ENCODE measurements at places on chromosomes 6 and 20.

DNA sequence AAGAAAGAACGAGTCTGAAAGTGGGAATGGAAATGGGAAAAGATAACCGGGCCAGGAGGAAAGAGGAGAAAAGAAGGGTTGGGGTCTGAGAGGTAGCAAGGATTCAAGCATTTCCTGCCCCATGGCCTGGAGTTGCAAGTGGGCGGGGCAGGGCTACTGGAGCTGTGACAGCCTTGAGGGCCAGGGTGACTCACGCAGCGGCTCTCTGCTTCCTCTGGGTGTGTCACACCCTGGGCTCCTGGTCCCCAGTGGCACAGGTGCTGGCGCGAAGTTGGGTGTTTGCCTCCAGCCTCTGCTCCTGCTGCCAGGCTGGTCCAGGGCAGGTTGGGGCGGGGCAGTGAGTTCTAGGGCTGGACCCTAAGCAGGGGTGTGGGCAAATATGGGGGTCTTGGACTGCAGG is 3.3 kb upstream of the ULBP3 start:
- DNase-seq, result peak; percentile 35

DNA sequence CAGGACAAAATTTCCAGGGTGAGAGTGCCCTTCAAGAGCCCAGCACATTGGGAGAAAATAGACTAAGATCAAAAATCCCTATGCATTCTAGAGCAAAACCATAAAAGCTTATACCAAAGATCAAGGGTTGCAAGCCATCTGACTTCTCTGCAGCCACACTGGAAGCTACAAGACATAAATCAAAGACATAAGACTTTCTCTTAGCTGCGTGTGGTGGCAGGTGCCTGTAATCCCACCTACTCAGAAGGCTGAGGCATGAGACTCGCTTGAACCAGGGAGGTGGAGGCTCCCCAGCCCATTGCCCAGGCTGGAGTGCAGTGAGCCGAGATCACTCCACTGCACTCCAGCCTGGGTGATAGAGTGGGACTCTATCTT is 91.9 kb upstream of the NXT1 start:
- DNase-seq, result no peak

GRCh38 chr6:148507774-148508173 is 165.1 kb downstream of the SASH1 start:
- DNase-seq, result no peak

DNA sequence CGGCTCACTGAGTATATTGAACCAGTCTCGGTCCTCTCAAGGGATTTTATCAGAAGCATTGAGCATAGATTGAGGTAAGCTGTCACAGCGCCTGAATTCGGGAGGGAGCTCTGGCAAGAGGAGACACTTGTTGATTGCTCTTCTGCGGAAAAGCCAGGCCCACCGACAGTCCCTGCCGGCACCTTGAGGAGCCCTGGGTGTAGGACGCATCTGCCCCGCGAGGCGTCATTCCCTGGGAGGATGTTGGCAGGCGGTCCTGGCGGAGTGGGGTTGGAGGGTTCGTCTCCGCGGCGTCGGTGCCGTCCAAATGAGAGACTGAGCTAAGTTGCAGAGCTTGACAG is 843 bp downstream of the FBXO9 start:
- DNase-seq, result peak; percentile 21

DNA sequence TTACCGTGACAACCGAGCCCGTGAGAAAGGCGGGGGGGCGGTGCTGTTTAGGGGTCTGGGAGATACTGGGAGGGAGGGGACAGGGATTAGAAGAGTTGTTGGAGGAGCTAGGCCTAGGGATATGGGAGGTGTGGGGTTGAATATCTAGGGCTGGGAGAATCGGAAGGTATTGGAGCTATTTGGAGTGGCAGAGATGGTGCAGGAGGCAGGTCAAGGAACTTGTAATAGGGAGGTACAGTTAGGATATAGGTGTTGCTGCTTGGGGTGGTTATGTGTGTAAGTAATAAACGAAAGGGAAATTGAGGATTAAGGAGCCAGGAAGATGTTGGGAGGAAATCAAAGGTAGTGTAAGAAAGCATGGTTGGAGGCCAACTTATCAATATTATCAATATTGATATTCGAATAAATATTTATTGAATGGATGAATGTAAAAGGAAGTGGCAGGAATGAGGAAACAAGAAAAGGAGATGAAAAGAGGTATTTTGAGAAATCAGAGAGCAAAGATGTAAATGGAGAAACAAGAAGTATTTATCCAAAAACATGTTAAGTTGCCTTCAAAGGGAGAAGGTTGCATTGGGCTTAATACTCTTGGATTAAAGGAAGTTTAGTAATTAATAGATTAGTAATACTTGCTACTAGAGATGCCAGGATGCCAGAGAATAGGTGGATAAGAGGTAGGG is 602 bp downstream of the PPP1R11 start:
- DNase-seq, result no peak
